Pancreas (tissue), 10 donors: ENCODE measurements at places on chromosomes 7 and 10. TPM values are rescaled to one million over a fixed set of nuclear protein-coding genes. Genes with fewer than 3 reads are reported as not detected.

DNA sequence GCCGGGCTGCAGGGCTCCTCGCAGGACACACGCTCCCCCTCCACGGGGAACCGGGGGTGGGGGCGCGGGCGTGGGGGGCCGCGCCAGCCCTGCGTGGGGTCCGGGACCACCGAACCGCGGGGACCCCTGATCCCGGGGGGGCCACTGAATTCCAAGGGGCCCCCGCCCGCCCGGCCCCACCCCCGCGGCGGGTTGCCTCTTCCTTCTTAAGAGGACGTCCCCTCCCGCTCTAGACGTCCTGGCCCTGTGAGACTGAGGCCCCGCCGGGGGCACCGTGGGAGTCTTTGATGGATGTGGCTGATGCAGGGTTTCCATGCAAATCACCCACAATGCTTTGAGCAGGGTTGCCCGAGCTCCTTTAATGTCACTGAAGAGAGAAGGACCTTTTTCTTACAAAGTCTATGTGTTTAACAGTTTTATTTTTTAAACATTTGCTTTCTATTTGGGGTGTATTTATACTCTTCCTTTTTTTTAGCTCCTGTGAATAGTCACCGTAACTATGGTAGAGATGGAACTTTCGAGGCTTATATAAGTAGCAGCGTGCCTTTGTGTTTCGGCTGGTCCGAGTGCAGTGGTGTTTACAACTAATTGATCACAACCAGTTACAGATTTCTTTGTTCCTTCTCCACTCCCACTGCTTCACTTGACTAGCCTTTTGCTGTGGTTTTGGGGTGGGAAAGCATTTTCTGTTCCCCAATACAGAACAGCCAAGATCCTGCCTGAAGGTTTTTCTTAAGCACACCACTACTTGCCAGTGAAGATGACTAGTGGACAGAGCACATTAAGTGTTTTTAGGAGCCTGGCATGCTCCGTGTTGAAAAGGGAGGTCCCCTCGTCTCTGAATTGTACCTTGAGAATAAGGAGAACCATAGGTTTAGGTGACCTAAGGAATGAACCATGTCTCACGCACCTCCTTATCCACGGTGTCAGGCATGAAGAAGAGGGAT, 44.8 kb downstream of the PDIA4 start:
- peak; percentile 62 for DNase-seq

DNA sequence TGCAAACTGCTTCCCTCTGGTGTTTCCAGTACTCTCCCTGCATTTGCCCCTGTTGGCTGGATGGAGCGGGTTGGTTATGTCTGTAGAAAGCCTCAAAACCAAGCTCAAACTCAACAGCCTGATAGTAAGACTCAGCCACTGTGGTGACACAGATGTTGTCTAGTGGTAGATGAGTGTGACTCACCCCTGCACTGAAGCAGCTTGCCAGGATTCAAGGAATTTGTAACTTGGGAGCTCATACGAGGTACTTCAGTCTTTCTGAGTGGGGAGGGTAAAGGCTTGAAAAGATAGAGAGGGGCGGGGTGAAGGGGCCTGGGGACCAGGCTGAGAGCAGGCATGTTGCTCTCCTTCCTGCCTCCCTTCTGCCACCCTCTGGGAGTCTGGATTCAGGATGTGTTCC, 22.9 kb upstream of the AQP1 start:
- DNase-seq = no peak

GRCh38 chr7:35866186-35866585, 65.3 kb downstream of the SEPTIN7 start:
- no peak for DNase-seq

DNA sequence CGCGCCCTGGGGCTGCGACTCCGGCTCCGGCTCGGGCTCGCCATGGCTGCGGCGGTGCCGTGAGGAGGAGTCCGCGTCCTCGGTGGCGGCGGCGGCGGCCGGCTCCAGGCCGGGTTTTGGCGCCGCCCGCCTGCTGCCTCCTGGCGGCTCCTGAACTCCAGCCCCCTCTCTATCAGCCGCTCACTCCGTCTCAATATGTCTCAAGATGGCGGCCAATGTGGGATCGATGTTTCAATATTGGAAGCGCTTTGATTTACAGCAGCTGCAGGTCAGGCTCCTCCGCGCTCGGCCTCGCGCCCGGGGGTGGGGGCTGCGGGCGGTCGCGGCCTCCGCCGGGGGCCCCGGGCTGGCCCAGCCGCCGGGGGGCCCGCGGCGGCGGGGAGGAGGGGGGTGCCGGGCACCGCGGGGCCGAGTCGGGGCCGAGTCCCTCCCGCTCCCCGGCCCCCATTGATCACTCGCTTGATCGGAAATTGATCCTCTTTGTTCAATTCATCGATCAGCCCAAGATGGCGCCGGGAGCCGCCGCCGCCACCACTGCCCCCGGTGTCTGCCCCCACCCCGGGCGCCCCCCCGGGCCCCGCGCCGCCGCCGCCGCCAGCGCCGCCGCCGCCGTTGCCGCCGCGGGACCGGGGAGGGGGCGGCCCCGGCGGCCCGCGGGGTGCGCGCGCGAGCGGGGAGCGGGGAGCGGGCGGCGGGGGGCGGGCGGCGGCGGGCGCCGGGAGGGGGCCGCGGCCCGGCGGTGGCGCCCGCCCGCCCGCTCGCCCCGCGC, 1.4 kb upstream of the CUX1 start:
- DNase-seq = peak; percentile 76

DNA sequence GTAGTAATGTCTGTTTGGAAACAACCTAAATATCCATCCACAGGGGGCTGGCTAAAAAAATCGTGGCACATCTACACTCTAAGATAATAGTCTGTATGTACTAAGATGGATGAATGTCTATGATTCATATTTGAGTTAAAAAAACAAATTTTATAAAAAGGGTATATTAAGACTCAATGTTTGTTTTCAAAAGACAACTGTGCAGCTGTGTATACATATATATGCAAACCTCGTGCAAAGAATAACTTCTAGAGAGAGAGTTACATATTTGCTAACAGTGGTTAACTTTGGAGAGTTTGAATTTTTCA, 323.5 kb downstream of the PLXNA4 start:
- no peak for DNase-seq

GRCh38 chr7:54860003-54860775, 101.2 kb upstream of the SEC61G start:
- no peak for DNase-seq

GRCh38 chr7:100090527-100091410, 2.0 kb downstream of the COPS6 start:
- DNase-seq = no peak

- no peak for DNase-seq
These were observed 98.4 kb downstream of the PIP4K2A start for GRCh38 chr10:22615819-22616499.

- DNase-seq = no peak
These were observed 42.1 kb upstream of the INSIG1 start for GRCh38 chr7:155255621-155256020.

GRCh38 chr10:118918587-118918986, 110.9 kb upstream of the NANOS1 start:
- no peak for DNase-seq

DNA sequence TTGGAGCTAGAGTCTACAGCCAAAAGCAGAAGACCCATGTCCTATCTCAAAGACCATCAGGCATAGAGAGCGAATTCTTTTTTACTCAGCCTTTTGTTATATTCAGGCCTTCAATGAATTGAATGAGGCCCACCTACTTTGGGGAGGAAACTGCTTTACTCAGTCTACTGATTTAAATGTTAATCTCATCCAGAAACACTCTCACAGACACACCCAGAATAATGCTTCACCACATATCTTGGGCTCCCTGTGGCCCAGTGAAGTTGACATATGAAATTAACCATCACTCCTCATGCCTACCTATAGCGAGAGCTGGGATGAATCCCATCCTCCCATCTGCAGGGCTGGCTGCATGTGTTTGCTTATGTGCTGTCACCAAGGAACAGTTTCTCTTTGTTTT, 26.0 kb upstream of the SORCS3 start:
- DNase-seq = no peak

The MMRN2 gene
- 3.4 TPM for total RNA-seq
